ENCODE measurements at places on chromosomes 6 and 20.

GRCh38 chr6:132063738-132064137 is 112.6 kb upstream of the CCN2 start:
- DNase-seq = no peak

GRCh38 chr20:20251317-20251716 is 116.6 kb upstream of the INSM1 start:
- DNase-seq = no peak

DNA sequence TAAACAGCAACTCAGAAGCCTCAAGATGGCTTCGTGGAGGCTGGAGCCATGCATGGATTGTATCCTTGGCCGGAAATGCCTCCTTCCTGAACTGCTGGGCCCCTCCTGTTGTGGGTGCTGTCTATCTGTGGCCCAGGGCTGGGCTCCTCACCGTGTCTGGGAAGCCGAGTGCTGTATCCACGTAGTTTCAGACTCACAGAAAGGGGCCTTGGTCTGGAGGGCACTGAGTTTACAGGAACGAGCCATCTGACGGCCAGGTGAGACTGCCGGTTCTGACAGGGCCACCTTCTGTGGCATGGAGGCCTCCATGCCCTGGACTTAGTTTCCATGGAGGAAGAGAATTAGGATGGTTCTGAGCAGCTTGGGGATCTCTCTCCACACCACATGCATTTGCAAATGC is 142.2 kb downstream of the ERMARD start:
- no peak for DNase-seq

DNA sequence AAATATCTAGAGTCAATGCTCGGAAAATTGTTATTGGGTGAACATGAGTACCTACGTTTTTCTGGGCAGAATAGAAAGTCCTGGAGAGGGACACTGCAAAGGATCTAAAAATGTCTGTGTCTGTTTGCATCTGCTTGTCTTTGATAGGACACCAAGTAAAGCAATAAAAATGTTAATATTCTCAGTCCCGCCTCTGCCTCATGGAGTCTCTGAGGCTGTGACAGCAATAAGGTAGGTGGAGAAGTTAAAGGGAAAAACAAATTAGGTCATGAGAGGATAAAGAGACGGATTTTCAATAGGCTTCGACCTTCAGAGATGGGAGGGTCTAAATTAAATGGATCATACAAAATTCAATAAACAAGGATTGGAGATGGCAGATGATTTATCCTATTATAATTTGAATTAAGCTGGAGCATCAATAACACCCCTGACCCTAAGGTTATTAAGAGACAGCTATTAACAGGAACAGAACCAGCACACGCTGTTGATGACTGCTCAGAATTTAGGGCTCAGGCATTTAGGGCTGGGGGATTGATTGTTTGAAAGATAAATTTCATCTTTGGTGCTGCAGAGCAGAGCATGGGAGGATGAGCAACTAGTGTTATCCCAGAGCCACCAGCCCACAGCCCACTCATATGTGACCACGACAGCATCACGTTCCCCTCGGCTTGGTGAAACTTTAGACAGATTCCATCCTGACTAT is 620.3 kb upstream of the CDH4 start:
- DNase-seq = no peak

Data from stimulated activated CD4-positive, alpha-beta T cell treated with anti-CD3 and anti-CD28 coated beads, TNF-alpha, amount 100 ng/mL, for 1 hour (primary cell).